ENCODE measurements at places on chromosomes 13 and 19.

DNA sequence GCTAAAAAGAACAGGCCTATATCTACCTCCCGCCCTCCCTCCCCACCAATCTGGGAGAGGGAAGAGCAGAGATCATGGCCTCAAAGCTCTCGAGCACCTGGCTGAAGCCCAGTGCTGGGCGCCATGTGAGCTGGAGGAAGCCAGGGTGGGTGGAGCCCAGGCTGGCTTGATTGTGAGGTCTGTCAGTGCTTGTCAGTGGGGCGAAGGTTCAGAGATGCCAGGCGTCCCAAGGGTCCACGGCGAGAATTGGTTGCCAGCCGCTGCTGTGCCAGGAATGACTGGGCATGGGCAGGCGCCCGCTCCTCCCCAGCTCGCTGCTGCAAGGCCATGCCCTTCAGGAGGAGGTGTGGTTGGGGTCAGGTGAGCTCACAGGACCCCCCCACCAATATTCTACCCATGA, 11.5 kb downstream of the BEST2 start:
- DNase-seq: no peak

- DNase-seq: no peak
Measured at GRCh38 chr13:50015258-50015657, at the start of gene KCNRG. Gene KCNRG (plus strand): TSS chr13:50015444. CDS start chr13:50015494, 50 bp downstream.

GRCh38 chr19:14375055-14375581, 6.1 kb upstream of the ADGRE5 start:
- peak; percentile 98 for DNase-seq

DNA sequence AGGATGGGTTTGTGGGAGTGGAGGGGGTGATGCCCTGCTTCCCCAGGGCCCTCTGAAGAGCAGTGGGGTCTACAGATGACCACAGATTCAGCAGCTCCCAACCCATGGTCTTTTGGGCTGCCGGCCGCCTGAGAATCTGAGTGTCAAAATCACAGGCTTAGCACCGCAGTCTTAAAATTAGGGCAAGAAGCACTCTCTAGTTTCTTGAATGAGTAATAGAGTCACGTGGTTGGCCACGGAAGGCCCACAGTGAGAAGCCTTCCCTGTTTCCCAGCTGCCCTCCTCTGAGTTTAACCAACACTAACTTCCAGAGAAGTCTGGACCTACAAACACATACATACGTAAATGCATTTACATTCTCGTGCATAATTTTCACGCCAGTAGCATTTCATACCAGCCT, 5.2 kb downstream of the PRMT1 start:
- DNase-seq: no peak

GRCh38 chr13:99984461-99985240, 3.1 kb downstream of the ZIC2 start:
- no peak for DNase-seq

DNA sequence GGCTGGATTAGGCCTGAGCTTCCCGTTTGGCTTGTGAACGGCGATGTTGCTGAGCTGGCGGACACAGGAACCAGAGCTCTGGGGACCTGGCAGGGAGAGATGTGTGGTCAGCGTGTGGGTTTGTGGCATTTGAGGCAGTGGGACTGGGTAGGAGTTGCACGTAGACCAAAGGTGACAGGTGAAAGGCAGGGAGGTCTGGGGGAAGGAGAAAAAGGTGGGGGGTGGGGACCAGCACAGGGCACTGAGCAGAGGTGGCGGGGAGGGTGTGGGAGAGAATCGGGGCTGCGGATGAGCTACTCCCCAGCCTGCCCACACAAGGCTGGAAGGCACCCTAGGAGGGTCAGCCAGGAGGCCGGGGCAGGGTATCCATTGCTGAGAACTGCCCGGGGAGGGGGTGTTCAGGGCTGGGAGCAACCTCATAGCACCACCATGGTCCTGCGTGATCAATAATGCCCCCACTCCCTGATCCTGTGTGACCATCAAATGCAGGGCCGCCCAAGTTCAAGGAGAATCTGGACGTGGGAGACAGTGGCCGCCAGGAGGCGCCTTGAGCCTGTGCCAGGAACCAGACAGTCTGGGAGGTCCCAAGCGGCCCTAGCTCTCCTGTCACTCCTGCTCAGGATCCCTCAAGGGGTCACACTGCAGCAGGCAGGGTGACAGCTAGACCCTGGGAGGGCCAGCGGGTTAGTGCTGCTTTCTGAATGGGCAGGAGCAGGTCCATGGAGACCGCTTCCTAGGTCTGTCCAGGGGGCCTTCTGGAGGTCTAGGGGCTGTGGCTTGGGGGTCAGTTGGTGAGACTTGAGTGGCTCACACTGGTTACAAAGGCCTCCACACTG, 12.8 kb upstream of the SELENOW start:
- peak; percentile 28 for DNase-seq

- peak; percentile 94 for DNase-seq
Measured at GRCh38 chr19:3275583-3276340, 51.3 kb downstream of the CELF5 start.

DNA sequence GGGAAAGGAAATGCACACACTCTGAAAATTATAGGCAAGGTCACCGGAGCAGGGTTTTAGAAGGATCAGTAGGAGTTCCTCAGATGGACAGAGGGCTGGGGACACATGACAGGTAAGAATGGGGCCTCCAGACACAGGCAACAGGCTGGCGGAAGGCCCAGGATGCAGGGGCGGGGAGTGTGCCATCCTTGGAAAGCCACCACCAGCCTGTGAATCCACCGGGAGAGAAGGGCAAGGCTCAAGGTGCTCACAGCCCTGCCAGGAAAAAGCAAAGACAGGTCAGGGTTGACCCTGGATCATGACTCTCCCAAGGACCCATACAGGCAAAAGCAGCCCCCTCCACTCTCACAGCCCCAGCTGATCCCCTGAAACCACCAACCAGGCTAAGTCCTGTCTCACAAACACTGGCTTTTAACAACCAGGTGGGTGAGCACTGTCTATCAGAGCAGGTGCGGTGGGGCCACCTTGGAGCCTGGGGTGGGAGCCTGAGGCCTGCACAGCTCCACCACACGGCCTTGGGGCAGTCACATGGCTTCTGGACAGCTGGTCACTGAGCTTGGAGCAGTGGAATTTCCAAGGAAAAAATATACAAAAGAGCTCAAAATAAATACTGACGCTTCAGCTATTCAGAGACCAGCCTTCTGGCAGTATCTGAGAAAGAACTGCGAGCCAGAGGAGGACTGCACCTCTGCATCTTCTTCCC, 35.2 kb upstream of the ISYNA1 start:
- DNase-seq: no peak

DNA sequence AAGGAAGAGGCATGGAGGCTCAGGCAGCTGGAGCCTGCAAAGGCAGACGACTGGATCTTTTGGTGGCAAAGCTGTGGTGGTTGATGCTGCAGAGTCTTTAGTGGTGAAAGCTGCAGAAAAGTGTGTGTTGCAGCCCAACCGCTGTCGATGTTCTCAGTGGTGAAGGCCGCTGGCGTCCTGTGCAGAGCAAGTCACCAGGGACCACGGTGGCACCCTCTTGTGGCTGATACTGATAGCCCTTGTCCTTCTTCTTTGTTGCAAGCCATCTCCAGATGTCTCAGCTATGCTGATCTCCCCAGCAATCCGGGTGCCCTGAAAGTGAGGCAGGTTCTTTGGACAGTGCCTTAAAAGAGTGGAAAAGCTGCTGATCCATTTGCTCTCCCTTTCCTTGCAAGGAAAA, 610.9 kb upstream of the PCDH9 start:
- no peak for DNase-seq

DNA sequence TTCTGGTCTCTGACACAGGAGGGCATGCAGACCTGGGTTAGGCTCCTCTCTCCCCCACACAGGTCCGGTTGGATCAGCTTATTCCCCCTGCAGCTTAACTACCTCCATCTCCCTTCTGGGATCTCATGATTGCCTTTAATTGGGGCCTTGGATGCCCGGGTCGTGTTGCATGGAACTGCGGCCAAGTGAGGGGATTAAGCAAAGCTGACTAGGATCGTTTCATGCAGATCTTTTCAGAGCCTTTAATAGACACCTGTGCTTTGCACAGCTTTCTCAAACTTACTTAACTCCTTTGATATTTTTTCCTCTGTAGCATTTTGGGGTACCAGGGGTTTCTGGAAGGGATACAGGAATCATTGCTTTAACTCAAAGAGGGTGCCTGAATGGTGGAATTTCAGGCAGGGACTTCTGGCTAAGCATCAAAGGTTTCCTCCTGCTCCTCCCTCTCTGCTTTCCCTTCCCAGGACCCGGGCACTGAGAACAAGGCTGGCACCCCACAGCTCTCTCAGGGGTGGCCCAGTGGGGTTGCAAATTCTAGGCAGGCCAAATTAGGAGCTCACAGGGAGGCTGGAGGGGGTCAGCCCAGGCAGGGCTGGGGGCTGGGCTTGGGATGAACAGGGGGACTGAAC, 477 bp downstream of the NFILZ start:
- DNase-seq: no peak

GRCh38 chr13:79245937-79246577, 160.0 kb downstream of the RBM26 start:
- no peak for DNase-seq

GRCh38 chr19:41774515-41774980, 19.2 kb downstream of the CEACAM6 start:
- peak; percentile 66 for DNase-seq

- DNase-seq: no peak
Measured at GRCh38 chr19:16461630-16462051, 10.1 kb downstream of the EPS15L1 start.

- no peak for DNase-seq
Measured at GRCh38 chr19:17706750-17707181, 12.5 kb upstream of the MAP1S start.

GRCh38 chr19:23254141-23254910, 4.1 kb upstream of the ZNF724 start:
- DNase-seq: no peak

DNA sequence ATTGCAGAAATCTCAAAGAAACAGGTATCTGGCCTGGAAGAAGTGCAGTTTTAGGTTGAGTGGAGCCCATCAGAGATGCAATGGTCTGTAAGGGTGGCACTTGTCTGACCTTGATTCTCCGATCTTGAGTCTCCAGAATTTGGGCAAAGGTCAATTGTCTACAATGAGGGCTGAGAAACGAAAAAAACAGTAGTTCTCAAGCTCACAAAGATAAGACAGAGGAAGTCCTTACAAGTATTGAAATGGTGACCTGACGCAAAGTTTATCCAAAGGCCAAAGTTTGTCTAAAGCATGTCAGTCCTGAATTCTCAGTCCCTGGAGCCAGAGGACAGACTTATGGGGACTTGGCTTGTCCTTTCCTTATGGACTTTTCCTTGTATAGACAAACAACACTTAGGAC, 40.3 kb downstream of the CYSLTR2 start:
- no peak for DNase-seq

- DNase-seq: no peak
Measured at GRCh38 chr13:22700246-22700887, 480.4 kb upstream of the SGCG start.

- DNase-seq: no peak
Measured at GRCh38 chr19:50854636-50855410, at the start of gene KLK3. Gene KLK3 (plus strand): TSS chr19:50854915. CDS start chr19:50854956, 41 bp downstream.

GRCh38 chr19:17326595-17326966, 8.1 kb downstream of the ANO8 start:
- DNase-seq: no peak

DNA sequence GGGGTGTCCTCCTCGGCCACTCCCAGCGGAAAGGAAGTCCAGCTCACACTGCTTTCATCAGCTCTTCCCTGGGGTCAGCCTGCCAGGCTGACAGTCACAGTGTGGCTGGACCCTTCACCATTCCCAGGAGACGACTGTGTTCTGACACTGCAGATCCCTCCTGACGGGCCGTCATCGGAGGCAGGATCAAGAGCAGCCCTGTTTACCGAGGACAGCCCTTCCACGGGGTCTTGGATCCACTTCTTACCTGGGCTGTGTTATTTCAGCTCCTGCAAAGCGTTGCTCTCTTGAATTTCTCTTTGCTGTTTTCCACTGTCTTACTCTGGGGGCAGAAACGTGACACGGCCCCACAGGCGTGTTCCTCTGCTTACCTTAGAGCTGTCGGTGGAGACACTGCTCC, 149.9 kb upstream of the SOX1 start:
- DNase-seq: no peak

GRCh38 chr13:77749344-77749880, 51.9 kb downstream of the SLAIN1 start:
- no peak for DNase-seq

- DNase-seq: no peak
Measured at GRCh38 chr19:21604951-21605476, 99.6 kb downstream of the ZNF429 start.

GRCh38 chr13:71448080-71448630, 418.8 kb downstream of the DACH1 start:
- no peak for DNase-seq
